ENCODE measurements at places on chromosomes 6 and 20.

- DNase-seq: no peak
Measured at GRCh38 chr20:21821358-21821757, 115.9 kb downstream of the PAX1 start.

- DNase-seq: no peak
Measured at GRCh38 chr6:142544199-142544838, 242.5 kb downstream of the ADGRG6 start.

GRCh38 chr6:11083956-11084355 lies 9.7 kb upstream of the SMIM13 start:
- DNase-seq: no peak

DNA sequence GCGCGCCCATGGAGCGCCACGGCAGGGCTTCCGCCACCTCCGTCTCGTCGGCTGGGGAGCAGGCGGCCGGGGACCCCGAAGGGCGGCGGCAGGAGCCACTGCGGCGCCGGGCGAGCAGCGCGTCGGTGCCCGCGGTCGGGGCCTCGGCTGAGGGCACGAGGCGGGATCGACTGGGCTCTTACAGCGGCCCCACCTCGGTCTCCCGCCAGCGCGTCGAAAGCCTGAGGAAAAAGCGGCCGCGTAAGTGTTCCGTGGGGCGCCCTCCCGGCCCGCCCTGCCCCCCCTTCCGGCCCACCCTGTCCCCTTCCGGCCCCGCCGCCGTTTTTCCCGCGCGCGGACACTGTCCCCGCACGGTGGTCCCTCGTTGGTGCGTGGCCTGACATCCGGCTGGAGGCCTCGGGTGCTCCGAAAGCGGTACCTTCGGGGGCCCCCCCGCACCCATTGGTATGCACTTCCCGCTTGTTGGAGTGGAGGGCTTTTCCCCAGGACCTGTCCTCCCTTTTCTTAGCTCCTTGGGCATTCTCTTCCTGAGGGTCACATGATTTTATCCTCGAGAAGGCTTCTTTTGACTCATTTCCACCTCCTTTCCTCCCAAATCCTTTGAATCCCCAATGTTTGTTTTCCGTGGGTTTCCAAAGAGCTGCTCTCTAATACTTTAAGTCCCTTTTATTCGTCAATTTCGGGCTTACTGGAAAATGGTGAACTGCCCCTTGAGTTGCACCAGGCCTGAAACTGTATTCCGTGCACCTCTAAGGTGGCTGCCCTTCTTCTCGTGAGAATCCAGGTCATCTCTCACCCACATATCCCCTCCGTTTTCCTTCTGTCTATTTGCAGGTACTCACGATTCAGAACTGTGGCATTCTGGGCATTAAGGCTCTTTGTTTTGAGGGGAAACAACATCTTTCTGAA lies 556 bp downstream of the PANK2 start:
- DNase-seq: peak; percentile 60

DNA sequence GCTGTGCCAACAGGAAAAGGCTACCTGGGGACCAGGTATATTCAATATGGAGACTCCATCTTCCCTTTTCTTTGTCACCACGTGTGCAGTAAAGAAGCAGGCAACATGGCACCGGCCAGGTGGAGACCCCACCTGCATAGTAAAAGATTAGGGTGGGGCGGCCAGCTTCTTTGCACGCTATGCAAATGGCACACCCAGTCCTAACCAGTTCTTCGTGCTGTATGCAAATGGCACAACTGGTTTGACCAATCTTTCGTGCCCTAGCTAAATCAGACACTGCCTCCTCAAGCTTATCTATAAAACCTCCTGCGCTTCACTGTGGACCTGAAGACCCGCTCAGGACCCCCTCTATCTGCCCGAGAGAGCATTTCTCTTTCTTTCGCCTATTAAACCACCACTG lies 88.8 kb upstream of the EZR start:
- no peak for DNase-seq

DNA sequence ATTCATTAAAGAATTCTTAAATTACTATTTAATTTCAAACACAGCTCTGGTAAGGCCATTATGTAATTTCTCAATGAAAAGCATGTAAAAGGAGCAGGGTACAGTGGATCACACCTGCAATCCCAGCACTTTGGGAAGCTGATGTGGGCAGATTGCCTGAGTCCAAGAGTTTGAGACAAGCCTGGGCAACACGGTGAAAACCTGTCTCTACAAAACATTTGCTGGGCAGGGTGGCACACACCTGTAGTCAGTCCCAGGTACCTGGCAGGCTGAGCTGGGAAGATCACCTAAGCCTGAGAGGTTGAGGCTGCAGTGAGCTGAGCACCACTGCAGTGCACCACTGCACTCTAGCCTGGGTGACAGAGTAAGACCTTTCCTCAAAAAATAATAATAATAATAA lies 37.4 kb downstream of the MDN1 start:
- DNase-seq: no peak

DNA sequence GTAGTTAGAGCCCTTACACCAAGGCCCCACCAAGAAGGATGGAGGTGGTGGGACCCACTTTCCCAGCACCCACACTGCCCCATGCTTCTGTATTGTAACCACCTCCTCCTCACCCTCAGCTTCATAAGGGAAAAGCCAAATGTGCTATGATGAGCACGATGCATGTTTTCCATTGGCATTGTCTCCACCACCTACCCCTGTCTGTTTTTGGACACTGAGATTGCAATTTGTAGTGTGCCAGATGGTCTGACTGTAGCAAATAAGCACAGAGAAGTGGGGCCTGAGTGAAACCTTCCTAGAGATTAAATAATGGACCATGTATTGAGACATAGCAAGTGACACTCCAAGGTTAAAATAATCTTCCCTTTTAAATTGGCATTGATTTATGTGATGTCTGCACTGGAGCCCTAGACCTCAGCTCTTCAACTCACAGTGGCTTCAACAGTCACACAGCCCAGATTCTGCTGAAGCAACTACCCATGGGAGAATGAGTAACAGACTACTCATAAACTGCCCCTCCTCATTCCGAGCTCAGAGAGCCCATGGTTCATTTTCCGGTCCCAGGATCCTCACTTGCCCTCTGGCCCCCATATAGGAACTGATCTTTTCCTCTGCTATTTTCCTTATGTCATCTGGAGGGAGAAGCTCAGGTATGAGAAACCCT lies 177.9 kb downstream of the COL9A1 start:
- DNase-seq: no peak

GRCh38 chr6:75611011-75611701 lies 9.5 kb downstream of the SENP6 start:
- DNase-seq: no peak

GRCh38 chr6:125945378-125946141 lies 11.0 kb upstream of the HINT3 start:
- DNase-seq: no peak

DNA sequence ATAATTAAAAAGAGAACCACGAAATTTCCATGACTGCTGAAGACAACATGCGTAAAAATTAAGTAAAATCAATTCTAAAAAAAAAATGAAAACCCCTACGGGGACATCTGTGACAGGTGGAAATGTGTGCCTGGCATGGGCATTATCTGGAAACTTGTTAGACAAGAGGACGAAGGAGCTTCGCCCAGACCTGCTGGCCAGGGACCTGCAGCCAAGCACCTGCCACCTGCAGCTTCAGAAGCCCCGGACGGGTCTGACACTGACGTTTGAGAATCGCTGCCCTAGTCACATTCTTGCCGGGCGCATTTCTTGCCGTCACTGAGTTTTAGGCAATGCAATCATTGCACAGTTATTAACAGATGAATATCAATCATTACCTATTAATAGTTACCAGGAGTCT lies 140.3 kb downstream of the SMOC2 start:
- DNase-seq: no peak

DNA sequence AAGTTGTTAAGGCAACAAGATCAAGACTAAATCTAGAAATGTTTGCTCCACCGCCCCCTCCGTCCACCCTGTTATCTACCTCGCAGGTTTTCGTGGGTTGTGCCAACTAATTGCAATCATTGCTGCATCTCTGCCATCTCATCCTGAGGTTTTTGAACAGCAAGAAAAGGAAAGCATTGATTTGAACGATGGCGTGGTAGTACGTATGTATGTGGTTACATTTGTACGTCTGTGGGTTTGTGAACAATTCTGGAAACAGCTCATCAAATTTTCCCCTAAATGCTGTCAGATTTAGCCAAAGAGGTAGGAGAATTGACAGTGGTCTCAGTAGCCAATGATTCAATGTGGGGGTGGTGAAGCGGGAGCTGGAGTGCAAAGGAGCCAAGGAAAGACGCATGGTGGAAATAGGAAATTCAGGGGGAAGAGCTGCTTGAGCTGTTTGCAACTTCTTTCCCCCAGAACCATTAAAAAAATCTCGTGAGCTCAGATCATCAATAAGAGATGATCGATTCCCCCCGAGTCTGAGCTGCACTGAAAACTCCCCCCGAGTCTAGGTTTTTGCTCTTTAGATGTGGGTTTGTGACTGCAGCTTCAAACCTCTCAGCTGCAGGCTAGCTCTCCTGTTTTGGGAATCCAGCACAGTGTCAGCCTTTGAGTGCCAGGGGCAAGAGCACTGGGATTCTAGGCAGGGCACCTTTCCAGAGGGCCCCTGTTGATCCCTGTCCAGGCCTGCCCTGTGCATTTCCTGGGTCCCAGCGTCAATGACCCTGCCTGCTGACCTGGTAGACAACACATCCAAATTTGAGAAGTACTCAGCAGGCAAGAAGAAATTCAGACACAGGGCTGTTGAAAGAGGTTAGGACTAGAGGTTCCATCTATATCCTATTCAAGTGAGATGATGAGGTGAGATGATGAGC lies 72.6 kb upstream of the LY86 start:
- DNase-seq: peak; percentile 54

DNA sequence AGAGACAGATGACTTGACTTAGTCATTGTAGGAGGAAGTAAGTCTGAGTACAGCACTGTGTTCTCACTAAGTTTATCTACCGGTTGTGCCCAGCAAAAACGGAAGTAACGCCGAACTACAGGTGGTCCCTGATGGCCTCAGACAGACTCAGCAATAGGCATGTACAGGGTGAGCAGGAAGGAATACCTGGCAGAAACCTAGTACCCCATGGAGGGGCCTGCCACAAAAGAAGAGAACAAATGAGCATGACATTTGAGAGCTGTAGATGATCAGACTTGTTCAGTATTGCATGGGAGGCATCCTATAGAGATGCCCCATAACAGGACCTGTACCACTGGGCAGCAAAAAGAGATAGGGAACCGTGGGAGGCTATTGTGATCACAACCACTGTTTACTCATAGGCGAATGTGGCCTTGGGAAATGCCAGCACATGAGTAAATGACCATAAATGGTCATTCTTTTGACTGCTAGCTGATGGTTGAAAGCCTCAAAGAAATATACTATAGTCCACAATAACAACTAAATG lies 106.4 kb upstream of the TAB2 start:
- DNase-seq: no peak

DNA sequence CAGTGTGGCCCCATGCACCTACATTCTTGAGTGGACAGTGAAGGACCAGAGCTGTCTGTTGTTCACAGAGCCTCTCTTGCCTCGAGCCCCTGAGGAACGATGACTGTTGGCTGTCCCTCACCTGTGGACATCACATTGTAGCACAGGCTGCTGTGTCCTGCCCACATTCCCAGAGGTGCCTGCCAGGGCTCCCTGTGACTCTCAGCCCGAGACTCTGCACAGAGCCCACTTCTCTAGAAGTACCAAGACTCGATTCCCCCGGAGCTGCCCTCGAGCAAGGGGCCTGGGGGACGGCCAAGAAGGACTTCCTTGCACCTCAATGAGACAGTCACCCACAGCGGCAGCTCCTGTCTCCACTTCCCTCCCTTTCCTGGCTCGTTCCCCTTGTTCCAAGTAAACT lies 28.6 kb upstream of the DLGAP4 start:
- no peak for DNase-seq

DNA sequence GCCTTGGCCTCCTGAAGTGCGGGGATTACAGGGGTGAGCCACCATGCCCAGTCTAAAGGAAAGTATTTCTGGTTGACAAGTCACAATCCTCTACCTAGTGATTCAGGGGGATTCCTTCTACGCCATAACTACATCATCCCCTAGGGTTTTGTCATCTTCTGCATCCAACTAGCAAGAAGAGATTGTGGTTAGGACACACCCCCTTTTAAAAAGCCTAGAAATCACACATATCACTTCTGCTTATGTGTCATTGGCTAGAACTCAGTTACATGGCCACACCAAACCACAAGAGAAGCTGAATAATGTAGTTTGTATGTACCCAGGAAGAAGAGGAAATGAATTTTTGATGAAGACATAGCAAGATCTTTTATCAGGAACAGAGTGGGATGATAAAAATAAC lies 14.7 kb upstream of the CHD6 start:
- DNase-seq: no peak

- no peak for DNase-seq
Measured at GRCh38 chr6:135244805-135245204, 63.7 kb downstream of the MYB start.

DNA sequence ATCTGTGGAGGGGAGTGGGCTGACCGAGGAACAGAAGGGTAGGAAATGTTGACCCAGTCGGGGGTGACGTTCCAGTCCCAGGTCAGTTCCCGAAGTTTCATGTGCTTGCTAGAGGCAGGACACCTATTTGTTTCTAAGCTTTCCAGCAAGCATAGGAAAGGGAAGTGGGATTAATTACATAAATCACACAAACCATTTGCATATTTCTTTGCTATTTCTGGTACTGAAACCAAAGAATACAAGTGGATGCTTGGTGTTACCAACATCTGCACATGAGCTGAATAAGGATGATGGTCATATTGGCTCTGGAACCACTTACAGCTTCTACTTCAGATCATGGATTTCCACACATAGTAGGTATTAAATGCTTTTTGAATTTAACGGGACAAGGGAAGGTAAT lies 546.5 kb downstream of the PRKN start:
- DNase-seq: no peak

DNA sequence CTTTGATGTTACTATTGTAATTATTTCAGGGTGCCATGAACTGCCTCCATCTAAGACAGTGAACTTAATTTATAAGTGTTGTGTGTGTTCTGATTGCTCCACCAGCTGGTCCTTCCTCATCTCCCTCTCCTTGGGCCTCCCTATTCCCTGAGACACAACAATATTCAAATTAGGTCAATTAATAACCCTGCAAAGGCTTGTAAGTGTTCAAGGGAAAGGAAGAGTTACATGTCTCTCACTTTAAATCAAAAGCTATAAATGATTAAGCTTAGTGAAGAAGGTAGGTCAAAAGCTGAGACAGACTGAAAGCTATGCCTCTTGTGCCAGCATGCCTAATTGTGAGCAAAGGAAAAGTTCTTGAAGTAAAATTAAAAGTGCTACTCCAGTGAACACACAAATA lies 35.5 kb upstream of the TMEM217 start:
- no peak for DNase-seq

DNA sequence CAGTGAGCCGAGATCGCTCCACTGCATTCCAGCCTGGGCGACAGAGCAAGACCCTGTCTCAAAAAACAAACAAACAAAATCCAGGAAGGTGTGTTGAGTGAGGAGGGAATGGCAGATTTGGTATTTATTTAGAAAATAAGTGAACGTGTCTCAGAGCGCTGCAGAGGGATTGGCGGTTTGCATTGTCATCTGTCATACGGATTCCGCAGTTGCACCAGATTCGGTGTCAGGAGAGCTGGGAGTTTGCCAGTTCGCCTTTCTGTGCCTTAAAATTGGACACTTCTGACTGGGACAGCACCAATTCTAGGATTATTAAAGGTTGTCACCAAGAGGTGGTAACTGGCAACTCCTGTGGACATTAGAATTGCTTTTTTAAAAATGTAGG lies 912 bp downstream of the SNRNP48 start:
- DNase-seq: no peak

- no peak for DNase-seq
Measured at GRCh38 chr20:57190536-57191264, 75.7 kb downstream of the BMP7 start.
